ENCODE measurements at places on chromosomes 3 and 15.
A peak's percentile ranks its signal among the peaks of the same experiment; 100 is the strongest.

- DNase-seq = no peak
These were observed 65.5 kb upstream of the DCBLD2 start for GRCh38 chr3:98966862-98967546.

DNA sequence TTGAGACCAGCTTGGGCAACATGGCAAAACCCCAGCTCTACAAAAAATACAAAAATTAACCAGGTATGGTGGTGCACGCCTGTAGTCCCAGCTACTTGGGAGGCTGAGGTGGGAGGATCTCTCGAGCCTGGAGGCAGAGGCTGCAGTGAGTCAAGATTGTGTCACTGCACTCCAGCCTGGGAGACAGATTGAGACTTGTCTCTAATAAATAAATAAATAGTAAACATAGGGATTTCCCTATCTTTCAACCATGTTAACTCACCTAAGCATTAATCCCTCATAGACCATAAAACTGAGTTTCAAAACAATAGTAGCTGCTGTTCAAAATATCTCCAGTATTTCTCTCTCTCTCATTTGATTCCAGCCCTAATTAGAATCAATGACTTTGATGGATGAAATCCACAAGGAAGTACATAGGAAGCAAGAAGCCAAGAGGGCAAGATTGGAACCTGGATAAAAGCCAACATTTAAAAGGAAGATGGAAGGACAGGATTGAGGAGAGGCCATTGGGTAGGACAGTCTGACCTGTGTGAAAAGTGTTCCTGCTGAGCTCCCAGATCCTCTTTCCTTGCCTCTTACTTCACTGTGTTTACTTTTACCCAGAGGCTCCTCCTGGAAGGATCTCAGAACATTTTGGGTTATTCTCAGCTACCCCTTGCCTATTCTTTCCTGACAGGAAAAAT lies 12.4 kb upstream of the TTBK2 start:
- DNase-seq = no peak

DNA sequence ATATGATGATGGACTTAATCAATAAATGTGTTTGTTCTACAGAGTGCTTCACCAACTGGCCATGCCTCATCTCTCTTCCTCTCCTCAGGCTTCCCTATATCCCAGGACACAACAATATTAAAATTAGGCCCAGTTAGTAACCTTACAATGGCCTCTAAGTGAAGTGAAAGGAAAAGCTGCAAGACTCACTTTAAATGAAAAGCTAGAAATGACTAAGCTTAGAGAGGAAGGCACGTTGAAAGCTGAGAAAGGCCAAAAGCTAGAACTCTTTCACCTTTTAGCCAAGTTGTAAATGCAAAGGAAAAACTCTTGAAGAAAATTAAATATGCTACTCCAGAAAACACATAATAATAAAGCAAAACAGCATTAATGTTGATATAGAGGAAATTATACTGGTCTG lies 1010.3 kb downstream of the NAALADL2 start:
- no peak for DNase-seq

DNA sequence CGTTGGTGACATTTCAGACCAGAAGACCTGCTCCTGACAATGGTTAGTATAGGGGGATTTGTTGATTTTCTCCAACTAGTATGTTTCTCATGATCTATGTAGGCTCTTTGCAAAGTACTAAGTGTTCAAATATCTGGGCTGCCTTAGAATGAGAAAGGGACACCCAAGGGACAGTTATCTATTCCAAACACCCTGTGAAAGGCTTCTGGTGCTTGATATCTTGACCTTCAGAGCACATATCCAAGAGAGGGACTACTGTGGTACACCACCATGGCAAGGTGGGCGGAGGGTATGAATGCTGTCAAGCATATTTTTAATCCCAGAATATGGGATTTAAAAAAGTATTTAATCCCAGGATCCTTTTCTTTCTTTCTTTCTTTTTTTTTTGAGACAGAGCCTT lies 1.1 kb downstream of the FANCD2OS start:
- DNase-seq = no peak

GRCh38 chr3:8490079-8490552 lies 11.5 kb upstream of the LMCD1 start:
- DNase-seq = no peak

DNA sequence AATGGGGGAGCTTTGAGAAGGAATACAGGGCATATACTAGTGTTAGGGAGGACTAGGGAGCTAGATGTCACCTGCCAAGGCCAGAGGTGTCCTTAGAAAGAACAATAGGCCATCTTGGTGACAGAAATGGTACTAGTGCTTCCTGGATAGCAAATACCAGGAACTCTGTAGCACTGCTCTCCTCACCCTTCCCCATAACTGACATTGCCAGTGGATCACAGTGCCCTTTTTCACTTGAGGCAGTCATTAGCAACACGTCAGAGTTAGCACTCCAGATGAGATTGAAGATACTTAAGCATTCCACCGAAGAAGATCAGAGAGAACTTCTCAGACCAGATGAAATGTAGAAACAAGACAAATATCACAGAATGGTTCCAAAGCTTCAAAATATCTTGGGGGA lies 103.1 kb upstream of the PDZRN3 start:
- no peak for DNase-seq

DNA sequence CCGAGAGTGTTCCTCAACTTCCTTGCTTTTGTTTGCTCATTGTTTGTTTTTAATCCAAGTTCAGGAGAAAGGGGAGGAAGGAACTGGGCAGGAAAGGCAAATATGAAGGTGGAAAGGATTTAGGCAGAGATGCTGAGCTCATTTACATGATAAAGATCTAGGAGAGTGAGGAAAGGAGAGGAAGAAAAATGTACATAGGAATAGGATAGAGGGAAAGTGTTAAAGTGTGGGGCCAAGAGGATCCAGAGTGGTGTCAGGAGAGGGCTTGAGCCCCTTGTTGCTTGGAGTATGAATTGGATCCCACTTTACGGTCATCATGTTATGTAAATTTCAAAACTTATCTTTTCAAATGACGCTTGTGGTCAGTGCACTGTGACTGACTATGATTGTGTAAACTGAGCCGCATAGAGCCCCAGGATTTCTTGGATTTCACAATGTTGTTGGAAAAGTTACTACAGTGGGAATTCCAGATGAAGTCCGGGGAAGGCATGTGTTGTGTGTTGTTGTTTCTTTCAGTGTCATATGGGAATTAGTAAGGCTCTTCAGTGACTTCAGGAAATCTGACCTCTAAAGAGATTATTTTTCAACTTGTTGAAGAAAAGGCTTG lies 15.0 kb upstream of the PLD1 start:
- DNase-seq = peak; percentile 57

GRCh38 chr3:43687499-43687811 lies 3.3 kb upstream of the ABHD5 start:
- no peak for DNase-seq

DNA sequence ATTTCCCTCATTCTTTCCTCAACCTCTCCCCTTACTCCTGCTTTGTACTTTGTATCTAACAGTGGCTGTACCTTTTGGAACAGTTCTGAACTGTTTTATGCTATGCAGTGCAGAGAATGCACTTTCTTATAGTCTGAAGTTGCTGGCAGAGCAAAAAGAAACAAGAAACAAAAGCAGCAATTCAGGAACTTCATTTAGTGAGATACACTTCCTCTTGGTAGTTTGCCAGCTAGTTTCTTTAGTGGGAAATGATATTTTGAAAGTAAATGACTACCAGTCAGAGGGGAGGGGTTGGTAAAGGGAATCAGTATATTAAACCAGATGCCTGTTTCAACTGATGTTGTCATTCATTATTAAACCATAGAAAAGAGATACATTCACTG lies 55.0 kb upstream of the CHD2 start:
- no peak for DNase-seq

GRCh38 chr3:190699776-190700175 lies 162.7 kb downstream of the GMNC start:
- DNase-seq = no peak

- DNase-seq = no peak
These were observed 424.6 kb downstream of the GRM7 start for GRCh38 chr3:7285505-7285904.

- DNase-seq = no peak
These were observed 47.7 kb upstream of the GYG1 start for GRCh38 chr3:148943506-148944205.

- DNase-seq = no peak
These were observed 26.1 kb downstream of the KCNMB2 start for GRCh38 chr3:178562143-178562946.

DNA sequence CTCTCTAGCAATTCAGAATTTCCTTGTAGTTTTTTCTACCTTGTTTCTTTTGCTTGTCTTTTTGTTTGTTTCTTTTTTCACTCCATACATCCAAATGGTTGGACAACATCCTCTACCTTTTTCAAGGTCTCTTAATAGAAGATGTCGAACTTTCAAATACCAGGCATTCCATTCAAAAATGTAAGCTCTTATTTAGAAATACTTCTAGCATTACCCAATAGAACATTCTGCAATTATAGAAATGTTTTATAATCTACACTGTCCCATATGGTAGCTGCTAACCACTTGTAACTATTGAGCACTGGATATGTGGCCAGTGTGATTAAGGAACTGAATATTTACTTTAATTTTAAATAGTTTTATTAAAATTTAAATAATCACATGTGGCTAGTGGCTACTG lies 196.2 kb upstream of the MRPL3 start:
- no peak for DNase-seq

GRCh38 chr3:190811775-190812480 lies 50.6 kb downstream of the GMNC start:
- no peak for DNase-seq

GRCh38 chr3:65751123-65751700 lies 287.5 kb downstream of the MAGI1 start:
- peak; percentile 14 for DNase-seq

- DNase-seq = no peak
These were observed 71.9 kb downstream of the ANXA2 start for GRCh38 chr15:60325905-60326304.

- no peak for DNase-seq
These were observed 102.7 kb downstream of the PLXNA1 start for GRCh38 chr3:127085576-127085975.

GRCh38 chr3:186255703-186256331 lies 106.2 kb downstream of the DGKG start:
- no peak for DNase-seq

- DNase-seq = no peak
These were observed 157.2 kb downstream of the CADPS start for GRCh38 chr3:62718011-62718410.

DNA sequence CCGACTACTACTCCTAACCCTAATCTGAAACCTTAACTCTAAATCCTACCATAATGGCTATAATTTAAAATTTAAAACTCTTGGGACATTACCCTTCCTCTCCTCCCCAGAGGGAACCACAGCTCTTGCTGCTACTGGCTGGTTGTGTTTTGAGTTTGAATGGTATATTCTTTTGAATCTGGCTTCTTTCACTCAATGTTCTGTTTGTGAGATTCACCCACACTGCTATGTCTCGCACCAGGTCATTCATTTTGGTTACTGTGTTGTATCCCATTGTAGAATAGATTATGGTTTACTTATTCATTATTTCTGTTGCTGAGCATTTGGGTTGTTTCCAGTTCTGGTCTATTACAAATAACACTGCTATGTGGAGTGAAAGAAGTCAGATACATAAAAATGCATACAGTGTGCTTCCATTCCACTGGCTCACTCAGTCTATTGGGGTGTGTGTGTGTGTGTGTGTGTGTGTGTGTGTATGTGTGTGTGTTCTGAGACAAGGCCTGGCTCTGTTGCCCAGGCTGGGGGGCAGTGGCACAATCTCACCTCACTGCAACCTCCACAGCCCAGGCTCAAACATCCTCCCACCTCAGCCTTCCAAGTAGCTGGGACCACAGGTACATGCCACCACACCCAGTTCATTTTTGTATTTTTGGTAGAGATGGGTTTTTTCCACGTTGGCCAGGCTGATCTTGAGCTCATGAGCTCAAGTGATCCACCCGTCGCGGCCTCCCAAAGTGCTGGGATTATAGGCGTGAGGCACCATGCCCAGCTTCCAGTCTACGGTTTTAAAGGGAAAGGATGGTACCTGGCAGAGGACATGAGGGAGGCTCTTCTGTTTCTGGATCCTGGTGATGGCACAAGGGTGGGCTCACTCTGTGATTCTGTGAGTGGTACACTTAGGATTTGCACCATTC lies 19.2 kb upstream of the SYNM start:
- DNase-seq = no peak

DNA sequence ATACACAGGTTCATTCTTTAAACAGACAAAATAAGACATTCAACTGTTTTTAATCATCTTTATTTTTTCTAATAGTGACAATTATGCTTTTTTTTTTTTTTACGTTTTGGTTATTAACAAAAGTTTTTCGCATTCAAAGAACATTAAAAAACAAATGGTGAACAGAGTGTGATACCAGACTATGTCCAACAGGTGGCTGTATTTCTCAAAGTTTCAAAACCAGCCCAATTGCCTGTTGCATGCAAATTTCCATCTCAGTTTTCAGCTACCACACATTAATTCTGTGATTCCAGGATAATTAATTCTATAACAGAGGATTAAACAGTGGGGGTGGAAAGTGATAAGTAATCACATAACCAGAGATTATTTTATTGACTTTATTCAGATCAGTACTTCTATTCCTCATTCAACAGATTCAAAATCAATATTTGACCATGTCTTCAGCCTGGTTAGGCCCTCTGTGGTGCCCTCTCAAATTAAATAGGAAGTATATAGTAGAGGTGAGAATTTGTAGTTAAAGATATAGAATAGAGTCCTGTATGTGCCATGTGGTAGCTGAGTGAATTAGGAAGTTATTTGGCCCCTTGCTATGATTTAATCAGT lies 122.2 kb upstream of the DCBLD2 start:
- DNase-seq = no peak

DNA sequence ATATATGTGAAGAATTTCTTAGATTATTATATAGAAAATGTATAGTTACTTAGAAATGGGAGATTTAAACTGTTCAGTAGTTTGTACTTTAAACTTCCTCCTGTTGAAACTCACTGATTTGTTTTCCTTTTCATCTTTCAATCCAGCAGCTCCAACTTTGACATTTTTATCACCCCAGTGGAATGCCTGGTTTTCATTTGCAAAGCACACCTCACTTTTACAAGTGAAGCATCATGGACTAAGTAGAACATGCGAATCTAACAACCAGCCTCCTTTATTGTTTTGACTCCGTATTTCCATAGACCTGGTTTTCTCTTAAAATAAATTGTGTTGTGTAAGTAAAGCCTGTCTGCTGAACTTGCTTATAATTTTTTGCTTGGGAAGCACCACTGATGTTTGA lies 97.8 kb upstream of the ROBO2 start:
- no peak for DNase-seq

GRCh38 chr3:103699228-103699627 lies 1264.4 kb downstream of the ZPLD1 start:
- DNase-seq = no peak

All from tibial nerve (tissue), 4 donors.